Omental fat pad (tissue), 4 donors: ENCODE measurements at places on chromosomes 1 and 21.

DNA sequence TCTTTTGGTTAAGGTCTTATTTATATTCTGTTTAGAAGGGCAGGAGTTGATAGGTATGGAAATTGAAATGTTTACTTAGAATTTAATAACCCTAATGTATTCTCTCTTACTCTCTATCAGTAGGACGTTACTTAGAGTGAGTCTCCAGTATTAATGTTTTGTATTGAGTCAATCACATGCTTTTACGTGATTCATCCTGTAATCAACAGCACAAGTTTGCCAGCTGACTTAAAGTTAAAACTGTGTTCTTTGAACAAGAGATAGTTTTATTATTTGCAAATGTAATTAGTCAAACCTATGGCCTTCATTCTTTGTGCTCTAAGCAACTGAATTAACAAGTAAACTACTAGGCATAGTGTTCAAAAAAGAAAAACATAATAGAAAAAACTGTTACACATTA is 57.3 kb downstream of the PKN2 start:
- no peak for DNase-seq

DNA sequence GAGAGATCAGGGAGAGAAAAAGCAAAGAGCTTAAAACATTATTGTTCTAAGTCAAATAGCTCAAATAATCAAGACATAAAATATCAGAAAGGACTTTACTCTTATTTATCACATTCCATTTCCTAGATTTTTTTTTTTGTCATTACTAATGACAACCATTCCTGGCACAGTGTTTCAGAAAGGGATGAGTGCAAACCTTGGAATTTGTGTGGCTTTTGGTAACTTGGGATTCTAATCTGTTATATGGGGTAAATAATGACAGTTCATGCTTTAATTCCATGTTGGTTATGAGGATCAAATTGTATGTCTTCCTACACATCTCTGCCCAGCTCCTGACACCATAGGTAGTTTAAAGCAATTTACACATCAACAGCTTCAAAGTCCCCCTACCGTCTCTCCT is 358.4 kb upstream of the ADGRL4 start:
- DNase-seq: no peak

- DNase-seq: no peak
Measured at GRCh38 chr1:116835161-116835560, 74.6 kb upstream of the PTGFRN start.

GRCh38 chr1:87208931-87209330 is 119.7 kb upstream of the LMO4 start:
- DNase-seq: no peak

- DNase-seq: no peak
Measured at GRCh38 chr1:27630859-27631491, 4.0 kb downstream of the FGR start.

DNA sequence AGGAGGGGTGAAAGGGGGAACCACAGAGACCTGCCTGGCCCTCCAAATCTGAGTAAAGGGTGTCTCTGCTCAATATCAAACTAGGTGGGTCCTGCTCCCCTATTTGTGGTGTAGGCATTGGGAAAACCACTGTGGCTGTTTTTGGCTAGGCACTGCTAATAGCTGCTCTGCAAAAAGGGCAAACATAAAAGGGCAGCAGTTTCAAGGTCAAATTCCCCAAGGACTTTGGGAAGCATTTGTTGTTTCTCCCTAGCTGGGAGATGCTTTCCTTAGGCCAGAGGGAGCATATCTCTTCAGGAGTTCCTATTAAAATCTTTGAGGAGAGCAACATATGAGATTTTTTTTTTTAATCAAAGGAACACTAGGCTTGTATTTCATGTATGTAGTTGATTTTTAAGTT is 2.4 kb downstream of the C1orf162 start:
- DNase-seq: no peak

DNA sequence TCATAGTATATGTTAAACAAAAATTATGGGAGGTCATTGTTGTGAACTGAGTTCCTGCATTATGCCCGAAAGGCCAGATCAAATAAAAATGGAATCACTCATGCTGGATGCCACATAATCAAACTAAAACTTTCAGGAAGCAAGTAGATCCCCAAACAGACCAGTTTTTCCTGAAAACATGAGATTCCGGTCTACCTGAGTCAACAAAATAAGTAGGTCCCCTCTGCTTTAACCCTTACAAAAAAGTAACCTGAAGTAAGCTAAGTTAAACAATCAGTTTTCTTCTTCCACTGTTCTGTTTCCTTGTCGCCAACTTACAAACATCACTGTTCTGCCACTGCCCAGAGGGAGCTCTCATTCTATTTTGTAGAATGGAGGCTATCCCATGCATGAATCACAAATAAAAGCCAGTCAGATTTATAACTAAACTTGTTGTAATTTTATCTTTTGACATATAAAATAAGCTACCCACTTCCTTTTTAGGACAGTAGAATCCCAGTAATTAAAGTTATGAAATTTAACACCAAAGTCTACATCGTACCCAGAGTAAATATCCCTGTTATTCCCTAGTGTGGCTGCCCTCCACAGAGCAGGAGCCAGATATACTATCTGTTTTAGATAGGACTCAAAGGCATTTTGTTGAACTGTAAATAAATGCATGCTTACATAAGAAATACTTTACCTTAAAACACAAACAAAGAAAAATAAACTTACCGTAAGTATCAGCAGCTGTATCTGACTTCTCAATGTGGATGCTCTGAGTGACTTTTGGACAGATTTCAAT is 149.4 kb downstream of the TIAM1 start:
- DNase-seq: no peak

DNA sequence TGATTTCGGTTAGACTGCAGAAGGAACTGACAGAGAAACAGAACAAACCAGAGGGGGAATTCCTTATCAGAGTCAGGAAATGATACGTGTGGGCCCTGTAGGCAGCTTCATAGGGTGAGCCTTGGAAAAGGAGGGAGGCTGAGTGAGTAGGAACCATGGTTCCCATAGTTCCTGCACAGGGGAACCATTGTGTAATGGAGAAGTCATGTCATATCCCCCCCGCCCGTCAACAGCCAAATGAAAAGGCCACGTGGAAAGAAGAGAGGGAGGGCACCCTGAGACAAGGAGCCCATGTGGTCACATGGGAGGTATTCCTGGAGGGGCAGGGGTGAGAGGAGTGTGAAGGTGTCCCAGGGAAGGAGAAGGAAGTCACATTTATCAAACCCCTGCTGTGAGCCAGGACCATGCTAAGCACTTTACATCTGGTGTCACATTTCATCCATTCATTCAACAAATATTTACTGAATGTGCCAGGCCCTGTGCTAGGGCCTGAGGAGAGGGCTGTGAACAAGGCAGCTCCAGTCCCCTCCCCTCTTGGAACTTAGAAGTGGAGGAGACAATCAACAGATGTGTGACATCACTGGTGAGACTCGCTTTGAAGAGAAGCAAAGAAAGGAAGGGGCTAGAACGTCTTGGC is 15.7 kb upstream of the FGR start:
- no peak for DNase-seq

DNA sequence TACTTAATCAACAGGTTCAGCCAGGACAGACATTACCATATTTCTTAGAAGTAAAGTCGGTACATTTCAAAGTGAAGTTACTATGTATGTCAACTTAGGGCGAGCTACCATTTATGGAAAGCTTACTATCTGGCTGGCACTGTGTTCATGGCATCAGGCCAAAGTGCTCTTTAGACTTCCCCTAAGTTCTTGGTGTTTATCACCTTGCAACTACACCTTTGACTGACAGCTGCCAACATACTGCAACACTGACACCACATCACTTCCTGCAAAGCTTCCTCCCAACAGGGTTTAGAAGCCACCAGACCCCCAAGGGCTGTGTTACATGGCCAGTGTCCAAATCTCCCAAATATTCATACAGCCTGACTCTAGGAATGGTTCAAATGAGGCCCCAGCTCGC is 61.0 kb downstream of the TIAM1 start:
- no peak for DNase-seq

- DNase-seq: no peak
Measured at GRCh38 chr1:198599749-198600148, 39.1 kb upstream of the PTPRC start.

DNA sequence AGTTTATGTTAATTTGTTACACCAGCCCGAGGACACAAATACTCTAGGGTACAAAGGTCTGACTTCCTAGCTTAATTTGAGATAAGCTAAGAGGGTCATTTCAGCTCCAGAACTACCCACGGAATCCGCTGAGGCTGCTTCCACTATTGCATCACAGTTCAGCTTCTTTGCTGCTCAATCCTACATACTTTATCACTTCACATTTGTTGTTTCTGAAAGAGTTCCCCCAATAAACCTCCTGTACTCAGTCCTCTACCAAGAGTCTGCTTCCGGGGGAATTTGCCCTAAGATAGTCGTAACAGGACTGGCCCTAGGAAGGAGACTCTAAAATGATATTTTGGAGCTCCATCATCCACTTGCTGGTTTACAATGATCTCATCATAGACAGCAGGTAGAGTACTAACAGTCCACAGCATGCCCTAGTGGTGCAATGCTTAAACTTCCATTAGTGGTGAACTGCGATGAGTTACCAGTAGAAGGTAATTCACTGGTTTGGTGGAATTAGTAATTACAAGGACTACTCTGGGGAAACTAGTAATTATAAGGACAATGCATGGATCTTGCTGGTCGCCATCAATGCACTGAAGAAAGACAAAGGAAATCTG is 229.3 kb downstream of the USH2A start:
- DNase-seq: no peak

GRCh38 chr1:176838276-176838995 is 326.1 kb downstream of the ASTN1 start:
- no peak for DNase-seq

DNA sequence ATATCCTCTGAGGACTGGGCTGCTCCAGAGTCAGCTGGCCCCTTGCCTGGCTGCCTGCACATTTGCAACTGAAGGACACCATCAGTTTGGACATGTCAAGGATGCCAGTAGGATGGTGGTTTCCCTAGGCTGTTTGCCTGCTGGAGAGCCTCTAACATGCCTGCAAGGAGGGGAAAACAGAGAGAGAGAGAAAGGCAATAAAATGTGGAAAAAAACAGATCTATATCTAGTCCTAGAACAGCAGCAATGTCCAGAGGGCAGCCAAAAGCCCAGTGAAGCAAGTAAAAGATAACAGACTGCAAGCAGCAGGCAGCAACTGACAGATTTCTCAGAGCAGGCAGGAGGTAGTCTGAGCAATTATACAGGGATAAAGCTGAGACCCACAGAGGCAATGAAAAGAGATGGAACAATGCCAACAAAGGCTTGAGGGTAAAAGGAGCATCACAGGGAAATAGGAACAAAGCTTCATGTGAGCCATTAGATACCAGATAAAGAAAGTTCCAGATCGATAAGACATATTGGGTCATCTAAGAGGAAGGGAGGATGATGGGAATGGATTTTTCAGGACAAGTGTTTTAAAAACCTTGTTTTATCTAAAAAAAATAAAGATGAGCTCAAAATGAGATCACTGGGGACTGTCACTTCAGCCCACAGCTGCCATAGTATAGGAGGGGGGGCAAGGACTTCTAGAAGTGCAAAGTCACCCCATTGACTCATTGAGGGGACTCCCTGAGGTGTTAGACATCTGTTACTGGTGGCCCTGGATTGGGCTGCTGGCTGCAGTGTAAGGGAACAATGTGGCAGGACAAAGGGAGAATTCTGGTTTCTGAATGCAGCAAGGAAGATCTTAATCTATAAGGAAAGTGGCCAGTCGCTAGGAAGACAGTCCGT is 38.6 kb upstream of the GADD45A start:
- no peak for DNase-seq

DNA sequence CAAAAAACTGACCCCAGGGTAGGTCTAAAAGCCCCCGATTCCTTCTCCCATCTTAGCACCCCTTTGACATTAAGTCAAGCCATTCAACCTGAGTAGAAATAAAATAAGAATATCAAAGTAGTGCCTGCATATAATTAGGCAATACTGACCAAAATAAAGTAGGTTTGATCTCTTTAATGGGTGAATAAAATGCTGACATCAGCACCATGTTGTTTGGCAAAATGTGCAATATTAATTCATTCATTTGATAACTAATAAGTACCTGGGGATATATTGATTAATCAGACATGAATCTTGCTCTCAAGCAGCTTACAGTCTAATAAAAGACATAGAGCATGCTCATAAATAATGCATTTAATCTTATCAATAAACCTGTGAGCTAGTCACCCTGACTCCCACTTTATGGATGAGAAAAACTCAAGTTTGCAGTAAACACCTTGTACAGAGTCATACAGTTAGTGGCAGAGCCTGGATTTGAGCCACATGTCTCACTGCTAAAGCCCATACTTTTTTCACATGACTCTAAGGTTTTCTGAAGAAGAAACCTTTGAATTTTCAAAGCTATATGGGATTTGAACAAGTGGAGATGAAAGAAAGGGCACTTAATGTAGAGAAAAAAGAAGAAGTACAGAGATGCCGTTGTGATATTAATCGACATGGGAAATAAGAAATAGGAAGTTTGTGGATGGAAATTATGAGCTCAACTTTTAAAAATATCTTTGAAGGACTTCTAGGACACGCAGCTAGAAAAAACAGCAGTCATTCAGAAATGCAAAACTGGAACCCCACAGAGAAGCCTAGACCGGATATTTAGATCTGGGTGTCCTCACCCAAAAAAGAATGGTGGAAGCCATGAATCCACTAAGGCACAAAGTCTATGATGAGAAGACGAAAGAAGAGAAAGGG is 183.9 kb downstream of the TOMM20 start:
- no peak for DNase-seq

DNA sequence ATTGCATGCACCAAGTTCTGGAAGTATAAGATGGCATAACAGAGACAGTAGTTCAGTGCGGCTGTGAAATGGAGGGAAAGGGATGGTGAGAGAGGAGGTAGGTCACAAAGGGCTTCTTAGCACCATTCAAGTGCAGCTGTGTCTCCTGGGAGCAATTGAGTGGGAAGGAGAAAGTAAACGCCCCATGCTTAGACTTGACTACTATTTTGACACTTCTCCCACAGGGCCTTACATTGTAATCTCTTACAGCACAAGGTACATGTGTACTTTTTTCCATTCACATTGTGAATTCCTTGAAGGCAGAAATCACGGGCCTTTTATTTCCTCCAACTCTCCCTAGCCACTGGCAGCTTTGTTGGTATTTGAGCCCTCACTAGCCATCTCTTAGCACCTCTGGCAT is 239.6 kb upstream of the FOXD3 start:
- DNase-seq: no peak

- no peak for DNase-seq
Measured at GRCh38 chr1:89608319-89608983, 24.5 kb upstream of the LRRC8C start.

GRCh38 chr21:36699546-36700294 is 805 bp downstream of the SIM2 start:
- DNase-seq: no peak

GRCh38 chr1:18673976-18674375 is 43.3 kb downstream of the PAX7 start:
- DNase-seq: no peak

GRCh38 chr21:45076245-45076711 is 1.9 kb downstream of the ADARB1 start:
- DNase-seq: no peak

- no peak for DNase-seq
Measured at GRCh38 chr1:75969550-75969949, 37.3 kb upstream of the ASB17 start.
